ENCODE measurements at places on chromosomes 13 and 19.

DNA sequence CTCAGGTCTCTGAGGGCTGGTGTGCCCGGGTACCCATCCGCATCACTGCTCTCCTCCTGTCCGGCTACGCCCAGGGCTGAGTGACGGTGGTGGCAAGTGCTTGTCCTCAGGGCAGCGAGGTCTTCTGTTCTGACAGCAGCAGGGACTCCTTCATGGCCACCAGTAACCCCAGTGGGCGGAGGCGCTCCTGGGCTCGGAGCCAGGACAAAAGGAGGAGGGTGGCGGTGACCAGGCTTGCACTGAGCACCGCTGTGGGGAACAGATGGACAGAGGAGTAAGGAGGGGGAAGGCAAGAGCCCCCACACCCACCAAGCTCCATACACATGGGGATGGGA lies 5.8 kb downstream of the CD320 start:
- no peak for DNase-seq

- DNase-seq, result no peak
These were observed 154.0 kb downstream of the RGCC start for GRCh38 chr13:41611385-41611784.

GRCh38 chr13:97521726-97522125 lies 87.8 kb downstream of the RAP2A start:
- no peak for DNase-seq

GRCh38 chr19:5990289-5990797 lies 12.4 kb upstream of the RANBP3 start:
- no peak for DNase-seq

DNA sequence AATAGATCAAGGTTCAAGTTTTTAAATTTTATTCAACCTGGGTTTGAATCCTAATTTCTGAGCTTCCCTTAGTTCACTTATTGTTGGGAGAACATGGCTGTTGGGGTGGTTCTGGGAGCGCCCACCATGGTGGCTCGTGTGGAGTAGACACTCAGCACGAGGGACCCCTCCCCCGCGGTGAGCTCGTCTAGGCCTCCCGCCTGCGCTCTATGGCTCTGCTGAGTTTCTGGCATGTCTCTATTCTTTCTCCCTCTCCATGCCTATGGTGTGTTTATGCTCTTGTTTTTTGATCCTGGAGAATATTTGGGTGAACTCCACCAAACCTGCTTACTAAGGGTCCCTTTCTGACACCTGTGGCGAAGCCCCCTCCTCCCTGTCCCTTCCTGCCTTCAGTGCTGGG lies 1.6 kb upstream of the EPN1 start:
- no peak for DNase-seq

DNA sequence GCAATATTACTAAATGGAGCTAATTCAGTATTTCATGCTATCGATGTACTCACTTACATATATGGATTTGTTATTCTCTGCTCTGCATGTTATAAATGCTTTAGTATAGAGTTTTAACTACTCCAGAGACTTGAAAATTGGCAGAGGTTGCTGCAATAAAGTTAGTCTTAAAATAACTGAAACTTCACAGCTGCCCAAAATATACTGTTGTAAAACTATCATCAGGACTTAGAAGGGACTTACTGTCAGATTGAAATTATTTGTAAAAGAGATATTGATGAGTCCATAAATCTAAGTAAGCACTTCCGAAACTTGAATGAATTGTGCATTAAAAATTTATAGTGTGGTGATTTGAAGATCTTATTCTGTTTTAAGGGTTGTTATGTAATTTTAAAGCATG lies 1178.2 kb upstream of the PCDH20 start:
- no peak for DNase-seq

DNA sequence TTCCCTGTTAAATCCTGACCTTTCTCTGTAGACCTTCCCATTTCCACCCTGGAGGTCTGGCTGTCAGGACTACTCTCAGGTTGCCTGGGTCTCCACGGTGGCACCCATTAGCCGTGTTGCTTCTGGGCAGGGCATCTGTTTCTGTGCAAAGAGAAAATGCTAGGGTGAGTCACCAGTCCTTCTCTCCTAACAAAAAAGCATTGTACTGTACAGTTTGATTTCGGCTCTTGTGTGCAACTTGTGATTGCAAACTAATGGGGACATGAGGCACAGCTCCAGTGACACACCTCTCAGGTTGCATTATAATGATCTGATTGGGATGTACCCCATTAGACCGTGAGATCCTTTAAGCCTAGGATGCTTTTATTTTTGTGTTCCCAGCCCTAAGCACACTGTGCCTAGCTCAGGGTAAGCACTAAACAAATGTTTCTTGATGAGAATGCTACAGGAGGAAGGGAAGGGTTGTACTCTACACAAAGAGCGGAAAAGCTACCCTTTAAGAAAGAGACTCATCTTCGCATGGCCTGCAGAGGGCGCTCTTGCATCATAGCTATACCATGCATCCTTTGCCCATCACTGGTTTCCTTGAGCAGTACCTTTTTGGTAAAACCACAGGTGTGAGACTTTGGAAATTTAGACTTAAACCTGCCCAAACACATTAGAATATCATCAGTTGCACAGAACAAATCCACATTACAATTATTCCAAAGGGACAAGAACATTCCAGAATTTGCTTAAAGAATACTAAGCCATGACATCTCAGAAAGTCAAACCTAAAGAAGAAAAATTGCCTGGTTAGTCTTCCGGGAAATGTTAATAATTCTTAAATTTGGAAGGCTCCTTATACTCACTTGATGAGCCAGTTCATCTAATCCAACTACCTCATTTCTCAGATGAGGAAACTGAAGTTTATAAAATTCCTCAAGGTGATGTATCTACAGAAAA lies 20.3 kb upstream of the TRIM13 start:
- DNase-seq, result peak; percentile 71

GRCh38 chr13:86986448-86986847 lies 684.7 kb upstream of the SLITRK5 start:
- no peak for DNase-seq

DNA sequence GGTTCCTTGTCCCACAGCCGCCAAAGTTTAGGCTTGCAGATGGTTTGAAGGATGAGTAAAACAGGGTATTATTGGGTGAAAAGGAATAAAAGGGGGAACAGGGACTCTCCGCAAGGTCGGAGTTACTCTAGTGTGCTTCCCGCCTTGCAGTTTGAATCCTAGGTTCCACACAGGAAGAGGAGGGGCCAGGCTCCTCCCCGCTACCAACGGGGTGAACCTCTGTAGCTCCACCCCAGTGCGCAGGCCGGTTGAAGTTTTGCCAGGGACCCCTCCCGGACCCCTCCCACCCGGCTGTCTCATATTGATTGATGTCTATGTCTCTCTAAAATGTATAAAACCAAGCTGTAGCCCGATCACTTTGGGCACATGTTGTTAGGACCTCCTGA lies 11.6 kb upstream of the GTF2F2 start:
- DNase-seq, result no peak

- peak; percentile 28 for DNase-seq
These were observed 102.6 kb upstream of the MYCBP2 start for GRCh38 chr13:77429320-77430142.

- DNase-seq, result peak; percentile 10
These were observed 11.5 kb downstream of the S1PR2 start for GRCh38 chr19:10219678-10220077.

- DNase-seq, result no peak
These were observed 63.7 kb downstream of the SPATA13 start for GRCh38 chr13:24224232-24224680.

DNA sequence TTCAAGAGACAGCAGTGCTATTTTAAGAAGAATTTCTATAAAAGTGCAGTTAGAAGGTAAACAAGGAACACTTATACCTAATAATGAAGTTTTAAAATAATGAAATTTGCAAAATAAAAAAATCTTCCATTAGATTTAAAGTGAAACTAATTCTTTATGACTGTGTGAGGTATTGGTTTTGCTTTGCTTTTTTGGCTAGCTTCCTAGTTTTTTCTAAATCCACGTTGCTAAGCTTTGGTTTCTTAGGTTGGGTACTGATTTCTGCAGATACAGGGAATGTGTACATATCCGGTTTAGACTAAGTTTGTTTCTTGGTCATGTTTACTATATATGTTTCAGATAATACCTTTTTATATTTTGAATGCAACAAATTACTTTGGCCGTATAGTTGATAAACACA lies 59.8 kb downstream of the SLC7A9 start:
- no peak for DNase-seq

- DNase-seq, result no peak
These were observed 78.5 kb upstream of the MCF2L start for GRCh38 chr13:112890316-112891145.

DNA sequence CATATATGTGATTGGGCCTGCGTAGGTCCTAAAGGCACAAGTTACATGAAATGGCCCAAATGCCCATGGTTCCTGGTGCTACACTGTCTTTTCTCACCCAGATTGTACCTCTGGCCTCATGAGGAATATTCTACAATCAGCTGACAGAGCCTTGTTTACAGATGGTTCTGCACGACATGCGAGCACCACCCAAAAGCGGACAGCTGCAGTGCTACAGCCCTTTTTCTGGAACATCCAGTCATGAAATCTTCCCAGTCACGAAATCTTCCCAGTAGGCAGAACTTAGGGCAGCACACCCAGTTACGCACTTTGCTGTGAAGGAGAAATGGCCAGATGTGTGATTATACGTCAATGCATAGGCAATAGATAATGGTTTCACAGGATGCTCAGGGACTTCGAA lies 7.7 kb upstream of the ELF1 start:
- DNase-seq, result no peak

DNA sequence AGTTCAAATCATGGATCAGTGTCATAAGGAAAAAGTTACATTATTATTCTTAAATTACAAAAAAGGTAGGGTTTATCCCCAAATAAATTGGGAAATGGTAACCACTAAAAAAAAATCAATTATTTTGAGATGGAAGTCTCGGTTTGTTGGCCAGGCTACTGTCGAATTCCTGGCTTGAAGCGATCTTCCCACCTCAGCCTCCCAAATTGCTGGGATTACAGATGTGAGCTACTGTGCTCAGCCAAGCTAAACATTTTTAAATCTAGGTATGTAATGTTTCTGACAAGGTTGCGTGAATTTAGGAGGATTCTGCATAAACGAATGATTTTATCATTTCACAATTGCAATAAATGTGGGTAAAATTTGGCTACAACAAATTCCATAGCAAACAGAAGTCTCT lies 2.0 kb downstream of the NAA16 start:
- no peak for DNase-seq

DNA sequence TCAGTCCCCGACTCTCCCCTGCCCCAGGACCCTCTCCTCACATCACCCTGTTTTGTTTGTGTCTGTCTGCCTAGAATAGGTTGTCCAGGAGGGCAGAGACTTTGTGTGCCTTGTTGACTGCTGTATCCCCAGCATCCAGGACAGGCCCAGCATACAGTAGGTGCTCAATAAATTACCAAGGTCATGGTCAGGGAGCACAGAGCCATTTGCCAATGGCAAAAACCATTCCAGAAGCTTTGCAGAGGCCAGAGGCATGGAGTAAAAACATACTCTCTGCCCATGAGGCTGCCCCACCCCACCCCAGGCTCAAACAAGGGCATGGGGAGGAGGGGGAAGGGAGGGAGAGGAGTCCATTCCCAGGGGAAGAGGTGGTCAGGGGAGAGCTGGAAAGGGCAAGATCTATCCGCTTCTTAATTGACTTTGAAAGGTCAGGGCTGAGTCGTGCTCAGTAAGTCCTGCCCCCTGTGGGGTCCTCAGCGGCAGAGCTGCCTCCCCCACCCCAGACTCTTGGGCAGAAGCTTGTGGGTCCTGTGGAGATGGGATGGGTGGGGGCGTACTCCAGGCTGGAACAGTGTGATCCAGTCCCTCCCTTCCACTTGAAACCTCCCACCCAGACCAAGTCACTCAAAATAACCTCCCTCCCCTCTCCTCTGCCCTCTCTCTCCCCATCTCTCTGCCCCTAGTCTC lies 4.4 kb downstream of the GPR4 start:
- DNase-seq, result no peak

DNA sequence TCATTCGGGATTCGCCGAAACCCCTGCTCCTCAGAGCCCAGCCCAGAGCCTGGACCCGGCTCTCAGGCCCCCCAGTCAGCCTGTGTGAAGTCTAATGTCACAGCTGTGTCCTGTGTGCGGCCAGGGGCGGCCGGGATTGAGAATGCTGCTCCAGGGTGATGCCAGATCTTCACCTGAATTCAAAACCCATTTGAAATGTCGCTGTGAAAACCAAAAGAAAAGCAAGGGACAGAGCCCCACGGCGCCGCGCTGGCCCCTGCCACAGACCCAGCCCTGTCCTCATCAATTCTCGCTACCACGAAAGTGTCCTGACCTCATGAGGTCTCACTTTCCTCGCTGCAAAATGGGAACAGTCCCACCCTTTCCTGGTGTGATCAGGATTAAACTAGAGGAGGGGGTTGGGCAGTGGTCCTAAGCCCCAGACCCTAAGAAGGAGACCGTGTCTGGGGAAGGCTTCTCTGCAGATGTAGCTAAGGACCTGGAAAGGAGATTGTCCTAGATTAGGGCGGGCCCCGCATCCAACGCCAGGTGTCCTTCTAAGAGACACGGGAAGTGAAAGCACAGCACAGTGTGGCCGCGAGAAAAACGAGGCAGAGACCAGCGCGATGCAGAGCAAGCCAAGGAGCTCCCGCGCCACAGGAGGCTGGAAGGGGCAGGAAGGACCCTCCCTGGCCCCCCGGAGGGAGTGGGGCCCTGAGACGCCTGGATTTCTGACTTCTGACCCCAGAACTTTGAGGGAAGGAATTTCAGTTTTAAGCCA lies 34.0 kb upstream of the SPACA7 start:
- no peak for DNase-seq

GRCh38 chr19:7740682-7741054 lies 6.7 kb downstream of the CD209 start:
- no peak for DNase-seq

GRCh38 chr19:52692431-52693008 lies 42.3 kb downstream of the ZNF611 start:
- no peak for DNase-seq

DNA sequence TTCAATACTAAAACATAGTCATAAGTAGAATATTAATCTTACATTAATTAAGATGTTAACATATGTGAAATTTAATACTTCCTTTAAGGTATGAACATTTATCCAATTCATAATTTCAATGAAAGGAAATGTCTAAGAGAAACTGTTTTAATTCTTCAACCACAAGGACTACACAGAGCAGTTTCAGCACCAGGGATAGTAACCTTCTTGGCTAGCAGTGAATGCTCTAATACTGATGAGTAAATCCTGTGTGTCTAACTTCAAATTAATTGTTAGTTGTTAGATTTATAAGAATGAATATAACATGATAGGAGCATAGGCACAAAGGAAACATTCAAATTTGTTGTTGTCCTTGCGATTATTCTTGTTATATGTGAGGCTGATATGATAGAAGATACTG lies 15.6 kb upstream of the NBEA start:
- DNase-seq, result no peak

- peak; percentile 36 for DNase-seq
These were observed 478 bp downstream of the LMO7 start for GRCh38 chr13:75636436-75637180.

- no peak for DNase-seq
These were observed 173.7 kb downstream of the TBC1D4 start for GRCh38 chr13:75308222-75308621.
